ENCODE measurements at places on chromosomes 7 and 10.
A peak's percentile ranks its signal among the peaks of the same experiment; 100 is the strongest.

GRCh38 chr10:51767103-51767763 lies 67.8 kb upstream of the CSTF2T start:
- DNase-seq = no peak

DNA sequence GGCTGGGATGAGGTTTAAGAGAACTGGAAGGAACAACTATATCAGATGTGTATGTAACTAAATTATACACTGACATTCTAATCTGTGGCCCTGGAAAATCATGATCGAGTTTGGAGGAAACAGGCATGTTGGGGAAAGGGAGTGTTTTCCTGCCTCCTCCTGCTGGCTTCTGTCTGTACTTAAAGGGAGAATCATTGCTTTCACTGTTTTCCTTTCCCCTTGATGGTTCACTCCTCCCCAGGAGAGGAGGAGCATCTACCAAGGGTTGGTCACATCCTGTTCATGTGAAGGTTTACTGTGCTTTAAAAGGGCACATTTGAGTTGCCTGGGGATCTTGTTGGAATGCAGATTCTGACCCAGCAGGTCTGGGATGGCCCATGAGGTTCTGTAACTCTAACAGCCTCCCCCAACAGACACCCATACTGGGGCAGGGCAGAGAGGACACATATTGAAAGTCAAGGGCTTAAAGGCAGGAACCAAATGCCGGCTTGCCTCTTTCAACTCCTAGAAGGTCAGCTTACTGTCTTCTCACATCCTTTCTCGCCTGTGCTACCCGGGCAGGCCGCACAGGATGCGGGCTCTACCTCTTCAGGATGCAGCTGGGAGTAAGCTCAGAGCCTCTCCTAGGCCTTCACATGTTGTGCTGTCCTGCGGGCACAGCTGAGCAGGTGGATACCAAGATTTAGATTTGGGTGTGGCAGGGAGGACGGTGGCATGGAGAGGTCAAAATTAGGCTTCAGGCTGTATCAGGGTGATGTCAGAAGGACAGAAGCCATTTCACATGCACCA lies 694.8 kb downstream of the KCNMA1 start:
- no peak for DNase-seq

GRCh38 chr7:47255441-47255840 lies 326.5 kb downstream of the TNS3 start:
- no peak for DNase-seq

GRCh38 chr10:36187380-36188079 lies 545.4 kb upstream of the FZD8 start:
- no peak for DNase-seq

DNA sequence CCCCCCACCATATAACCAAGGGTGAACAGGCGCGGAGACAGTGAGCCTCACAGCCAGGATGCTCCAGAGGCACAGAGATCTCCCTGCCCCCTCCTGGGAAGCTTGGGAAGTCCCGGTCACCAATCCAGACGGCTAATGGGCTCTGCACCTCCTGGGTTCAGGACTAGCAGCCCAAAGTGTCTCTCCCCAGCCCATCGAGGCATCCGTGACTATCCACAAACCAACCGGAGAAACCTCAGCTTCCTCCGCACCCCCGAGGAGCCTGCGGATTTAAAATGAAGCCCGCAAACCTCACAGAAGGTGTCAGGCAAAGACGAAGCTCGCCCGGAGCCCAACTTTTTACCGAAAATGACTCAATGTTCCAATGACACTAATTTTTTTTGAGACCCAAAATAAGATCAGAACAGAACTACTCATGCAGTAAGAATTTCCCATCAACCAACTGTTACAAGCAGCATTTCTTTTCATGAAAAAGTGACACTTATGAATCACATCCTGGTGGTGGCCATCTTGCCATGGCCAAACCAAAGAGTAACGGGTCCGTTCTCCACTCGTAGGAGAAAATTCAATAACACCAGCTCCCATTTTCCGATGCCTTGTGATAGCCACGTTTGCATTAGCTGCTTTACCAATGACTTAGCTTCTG lies 6.0 kb downstream of the PDGFA start:
- no peak for DNase-seq

- no peak for DNase-seq
Observed at GRCh38 chr10:77421591-77421990, 216.0 kb downstream of the KCNMA1 start.

GRCh38 chr10:71893920-71894319 lies 42.9 kb upstream of the PSAP start:
- DNase-seq = no peak

- DNase-seq = peak; percentile 79
Observed at GRCh38 chr10:102641880-102642735, 2.2 kb upstream of the TRIM8 start.

GRCh38 chr7:66758950-66759628 lies 18.6 kb downstream of the RABGEF1 start:
- no peak for DNase-seq

DNA sequence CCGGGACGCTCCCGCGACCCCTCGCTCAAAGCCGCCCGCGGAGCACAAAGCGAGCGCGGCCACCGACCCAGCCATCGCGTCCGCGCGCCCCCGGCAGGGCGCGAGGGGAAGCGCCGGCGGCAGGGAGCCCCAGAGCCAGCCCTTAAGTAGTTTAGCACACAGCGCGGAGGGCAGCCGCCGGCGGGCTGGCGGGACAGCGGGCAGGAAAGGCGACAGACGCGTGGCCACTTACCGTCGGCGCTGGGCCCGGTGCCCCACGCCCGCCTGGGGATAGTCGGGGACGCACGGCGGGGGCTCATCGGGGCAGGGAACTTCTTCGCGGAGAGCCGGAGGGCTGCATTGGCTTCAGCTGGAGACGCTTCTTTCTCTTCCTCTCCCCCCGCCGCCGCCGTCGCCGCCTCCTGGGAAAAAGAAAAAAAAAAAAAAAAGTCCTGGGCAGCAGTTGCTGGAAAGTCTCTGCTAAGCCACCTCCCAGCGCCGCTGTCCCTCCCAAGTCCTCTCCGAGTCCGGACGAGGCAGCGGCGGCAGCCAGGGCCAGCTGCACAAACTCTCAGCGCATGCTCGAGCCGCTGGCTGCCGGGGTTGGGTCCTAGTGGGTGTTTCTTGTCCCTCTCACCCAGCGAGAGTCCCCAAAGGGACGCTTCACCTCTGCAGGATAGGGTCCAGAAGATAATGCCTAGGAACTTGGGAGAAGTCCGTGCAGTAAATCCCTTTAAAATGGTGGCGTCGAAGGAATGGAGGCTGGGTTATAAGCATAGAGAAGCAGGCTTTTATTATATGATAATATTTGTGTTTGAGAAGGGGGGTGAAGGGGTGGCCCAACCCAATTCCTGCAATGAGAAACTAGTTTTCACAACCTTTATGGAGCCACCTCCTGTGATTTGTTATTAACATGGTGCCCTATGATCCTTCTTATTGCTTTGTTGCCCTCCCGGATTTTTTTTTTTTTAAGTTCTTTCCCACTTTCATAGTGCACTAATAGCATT lies at the start of gene TSPAN12:
TSS of gene TSPAN12 (minus strand) at position 557 of the 986 bp plus-strand sequence. CDS start 1,381 bp downstream, outside the sequence.
- peak; percentile 10 for DNase-seq

DNA sequence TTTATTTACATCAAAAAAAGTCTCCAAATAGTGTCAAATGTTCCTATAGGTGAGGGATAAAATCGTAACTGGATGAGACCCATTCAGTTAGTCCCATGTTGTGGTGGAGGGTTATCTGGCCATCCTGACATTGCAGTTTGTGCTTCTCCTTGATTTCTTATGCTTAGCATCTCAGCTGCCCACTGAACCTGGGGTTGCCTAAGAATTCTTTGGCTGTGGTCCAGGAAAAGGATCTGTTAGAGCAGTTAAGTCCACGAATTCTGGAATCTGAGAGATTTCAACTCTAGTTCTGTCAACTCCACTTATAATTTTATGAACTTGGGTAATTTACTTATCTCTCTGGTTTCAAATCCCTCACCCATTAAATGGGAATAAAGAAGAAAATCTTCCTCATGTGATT lies 1673.4 kb downstream of the REEP3 start:
- DNase-seq = no peak

- DNase-seq = no peak
Observed at GRCh38 chr10:17866346-17866745, 57.2 kb downstream of the MRC1 start.

DNA sequence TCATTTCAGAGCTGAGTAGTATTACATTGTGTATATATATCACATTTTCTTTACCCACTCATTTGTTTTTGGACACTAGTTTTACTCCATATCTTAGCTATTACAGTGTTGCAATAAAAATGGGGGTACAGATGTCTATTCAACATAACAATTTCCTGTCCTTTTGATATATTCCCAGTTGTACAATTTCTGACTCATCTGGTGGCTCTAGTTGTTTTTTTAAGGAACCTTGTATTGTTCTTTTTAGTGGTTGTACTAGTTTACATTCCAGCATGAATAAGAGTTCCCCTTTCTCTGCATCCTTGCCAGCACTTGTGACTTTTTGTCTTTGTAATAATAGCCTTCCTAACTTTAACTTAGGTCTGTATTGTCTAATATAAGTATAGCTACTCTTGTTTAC lies 739.9 kb downstream of the XPNPEP1 start:
- no peak for DNase-seq

- DNase-seq = no peak
Observed at GRCh38 chr7:70726951-70727378, 405.0 kb upstream of the GALNT17 start.

DNA sequence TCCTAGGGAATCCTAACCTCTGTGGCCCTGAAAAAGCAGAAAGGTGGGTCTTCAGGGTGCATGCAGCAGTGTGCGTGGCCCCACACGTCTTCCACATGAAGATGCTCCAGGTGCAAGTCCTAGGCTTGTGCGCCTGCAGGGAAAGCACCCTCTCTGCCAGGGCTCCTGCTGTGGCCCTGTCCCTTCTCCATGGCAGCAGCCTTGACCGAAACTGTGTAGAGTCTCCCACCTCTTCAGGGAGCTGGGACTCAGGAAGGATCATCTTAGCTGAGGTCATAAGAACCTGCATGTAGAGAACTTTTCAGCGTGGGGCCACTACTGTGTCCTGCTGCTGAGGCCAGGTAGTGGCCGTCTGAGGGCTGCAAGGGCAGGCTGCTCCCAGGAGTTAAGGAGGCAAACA lies 6.3 kb upstream of the CSGALNACT2 start:
- no peak for DNase-seq

DNA sequence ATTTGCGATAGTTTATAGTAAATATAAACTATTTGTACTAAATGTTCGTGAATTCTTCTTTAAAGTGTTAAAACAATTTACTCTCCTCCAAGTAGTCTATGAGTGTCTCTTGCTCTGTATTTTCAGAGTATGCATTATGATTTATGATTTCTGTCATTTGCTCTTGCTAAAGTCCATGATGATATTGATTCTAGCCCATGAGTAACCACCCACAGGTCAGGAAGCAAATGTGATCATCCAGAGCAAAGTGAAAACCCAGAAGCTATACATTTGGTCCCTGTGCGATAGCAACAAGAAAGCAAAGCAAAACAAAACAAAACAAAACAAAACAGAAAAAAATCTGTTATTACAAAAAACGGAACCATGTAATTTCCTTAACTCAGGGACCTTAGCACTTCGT lies 225.9 kb downstream of the HDAC9 start:
- DNase-seq = no peak

GRCh38 chr7:114310345-114311110 lies 104.1 kb upstream of the FOXP2 start:
- no peak for DNase-seq

GRCh38 chr10:79063661-79064492 lies 4.9 kb upstream of the ZMIZ1 start:
- no peak for DNase-seq

- no peak for DNase-seq
Observed at GRCh38 chr10:91032611-91033206, 111.8 kb upstream of the ANKRD1 start.

GRCh38 chr10:10804061-10804460 lies 213.6 kb upstream of the CELF2 start:
- DNase-seq = no peak

- DNase-seq = no peak
Observed at GRCh38 chr10:122475100-122475499, 13.7 kb downstream of the HTRA1 start.

- no peak for DNase-seq
Observed at GRCh38 chr7:111074071-111074747, 16.7 kb upstream of the LRRN3 start.

- DNase-seq = no peak
Observed at GRCh38 chr10:69901628-69902505, 100.2 kb downstream of the COL13A1 start.

GRCh38 chr10:12849319-12850181 lies 152.0 kb downstream of the CCDC3 start:
- DNase-seq = peak; percentile 70

DNA sequence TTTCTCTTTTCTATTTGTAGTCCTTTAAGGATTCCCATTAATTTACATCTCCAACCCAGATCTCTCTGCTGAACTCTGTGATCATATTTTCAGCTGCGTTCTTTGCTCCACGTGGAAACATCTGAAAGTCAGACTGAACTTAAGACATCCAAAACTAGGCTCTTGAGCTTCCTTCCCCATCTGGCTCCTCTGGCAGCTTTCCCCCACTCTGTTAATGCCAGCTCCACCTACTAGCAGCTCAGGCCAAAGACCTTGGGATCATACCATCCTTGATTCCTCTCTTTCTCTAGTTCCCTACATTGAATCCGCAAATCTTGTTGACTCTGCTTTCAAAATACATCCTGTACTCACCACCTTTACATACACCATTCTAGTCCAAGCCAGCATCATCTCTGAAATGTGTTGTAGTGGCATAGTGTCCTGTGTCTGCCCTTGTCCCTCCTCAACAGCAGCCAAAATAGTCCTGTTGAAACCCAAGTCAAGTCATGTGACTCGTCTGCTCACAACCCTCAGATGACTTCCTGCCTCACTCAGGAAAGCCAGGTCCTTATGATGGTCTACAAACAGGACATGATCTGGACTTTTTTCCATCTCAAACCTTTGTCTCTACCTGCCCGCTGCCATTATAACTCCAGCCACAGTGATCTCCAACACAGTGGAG lies 7.0 kb downstream of the REEP3 start:
- no peak for DNase-seq

DNA sequence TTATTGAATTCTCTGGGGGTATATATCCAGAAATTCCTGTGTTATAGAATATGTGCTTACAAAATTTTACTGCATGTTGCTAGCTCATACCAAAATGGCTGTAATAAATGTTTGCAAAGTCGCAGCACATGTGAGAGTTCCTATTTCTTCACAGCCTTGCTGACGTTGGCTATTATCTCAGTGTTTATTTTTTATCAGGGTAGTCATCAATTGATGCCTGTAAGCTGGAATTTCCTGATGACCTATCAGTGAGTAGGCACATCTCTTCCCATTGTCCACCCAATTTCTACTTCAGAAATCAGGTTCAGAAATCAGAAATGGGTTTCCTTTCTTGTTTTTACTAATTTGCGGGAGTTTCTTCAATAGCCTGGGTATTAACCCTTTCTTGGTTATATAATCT lies 268.1 kb upstream of the FZD8 start:
- DNase-seq = peak; percentile 92

GRCh38 chr10:1465993-1466764 lies 271.1 kb downstream of the ADARB2 start:
- no peak for DNase-seq

DNA sequence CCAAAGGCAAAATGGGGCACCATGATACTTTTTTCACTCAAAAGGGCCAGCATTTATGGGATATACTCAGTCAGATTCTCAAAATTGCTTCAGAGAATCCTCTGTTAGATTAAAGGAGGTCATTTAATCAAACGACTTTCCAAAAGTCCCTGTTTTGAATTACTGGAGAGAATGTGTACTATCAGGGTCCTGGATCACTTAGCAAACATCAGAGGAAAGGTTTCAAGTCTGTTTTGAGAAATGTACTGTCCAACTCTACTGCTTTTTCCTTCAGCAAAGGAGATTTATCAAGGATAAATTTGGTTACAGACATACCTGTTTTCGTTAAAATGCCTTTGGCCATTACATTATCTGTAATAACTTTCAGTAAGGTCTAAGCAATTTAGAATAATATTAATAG lies 340.9 kb downstream of the GFRA1 start:
- no peak for DNase-seq

GRCh38 chr10:34526186-34526585 lies 288.9 kb downstream of the PARD3 start:
- peak; percentile 54 for DNase-seq
